ENCODE measurements at places on chromosomes 3 and 15.

- DNase-seq = no peak
These were observed 6.9 kb upstream of the GHRL start for GRCh38 chr3:10299679-10300078.

DNA sequence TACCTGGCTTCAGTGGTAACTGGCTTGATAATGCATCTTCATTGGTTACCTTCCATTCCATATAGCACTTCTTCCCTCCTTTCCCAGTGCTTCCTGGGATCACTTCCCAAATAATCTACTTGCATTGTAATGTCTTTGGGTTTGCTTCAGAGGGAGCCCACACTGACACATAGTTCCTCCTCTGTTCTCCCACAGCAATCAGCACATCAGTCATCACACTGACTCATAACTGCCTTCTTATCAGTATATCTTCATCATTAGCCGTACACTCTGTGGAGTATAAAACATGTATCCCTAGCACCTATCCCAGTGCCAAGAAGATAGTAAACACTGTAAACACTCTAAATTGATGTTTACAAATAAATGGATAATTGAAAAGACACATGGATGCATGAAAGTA is 91.4 kb upstream of the SCN10A start:
- no peak for DNase-seq

GRCh38 chr3:48057521-48057920 is 41.3 kb upstream of the MAP4 start:
- DNase-seq = no peak

- DNase-seq = no peak
These were observed 36.5 kb downstream of the U2SURP start for GRCh38 chr3:143037867-143038266.

DNA sequence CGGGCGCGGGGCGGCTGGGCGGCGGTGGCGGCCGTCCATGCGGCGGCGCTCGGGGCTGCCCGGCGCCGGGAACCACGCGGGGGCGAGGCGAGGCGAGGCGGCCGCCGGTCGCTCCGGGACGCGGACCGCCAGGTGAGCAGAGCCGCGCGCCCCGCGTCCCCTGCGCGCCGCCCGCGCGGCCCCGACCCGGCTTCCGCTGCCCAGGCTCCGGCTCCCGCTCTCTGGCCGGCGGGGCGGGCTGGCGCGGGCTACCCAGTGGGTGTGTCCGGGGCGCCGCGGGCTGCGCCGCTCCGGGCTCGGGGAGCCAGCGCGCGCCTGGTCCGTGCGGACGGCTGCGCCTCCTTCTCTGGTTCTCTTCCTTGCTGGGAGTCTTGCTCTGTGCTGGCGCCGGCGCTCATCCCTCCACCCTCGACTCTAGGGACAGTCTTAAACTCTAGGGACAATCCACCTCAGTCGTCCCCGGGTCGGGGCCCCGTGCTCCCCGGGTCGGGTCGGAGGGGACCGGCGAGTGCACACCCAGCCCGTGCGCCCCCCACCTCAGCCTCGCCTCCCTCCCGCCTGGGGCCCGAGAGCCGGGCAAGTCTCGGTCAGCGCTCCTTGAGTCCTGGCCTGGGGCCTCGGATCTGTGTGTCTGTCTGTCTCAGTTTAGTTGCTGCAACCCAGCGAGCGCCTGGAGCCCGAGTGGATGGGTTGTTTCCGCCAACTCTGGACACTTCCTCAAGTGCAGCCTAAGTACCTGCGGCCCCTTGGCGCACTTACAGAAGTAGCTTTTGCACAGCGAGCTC is 488 bp downstream of the THSD4 start:
- peak; percentile 76 for DNase-seq

DNA sequence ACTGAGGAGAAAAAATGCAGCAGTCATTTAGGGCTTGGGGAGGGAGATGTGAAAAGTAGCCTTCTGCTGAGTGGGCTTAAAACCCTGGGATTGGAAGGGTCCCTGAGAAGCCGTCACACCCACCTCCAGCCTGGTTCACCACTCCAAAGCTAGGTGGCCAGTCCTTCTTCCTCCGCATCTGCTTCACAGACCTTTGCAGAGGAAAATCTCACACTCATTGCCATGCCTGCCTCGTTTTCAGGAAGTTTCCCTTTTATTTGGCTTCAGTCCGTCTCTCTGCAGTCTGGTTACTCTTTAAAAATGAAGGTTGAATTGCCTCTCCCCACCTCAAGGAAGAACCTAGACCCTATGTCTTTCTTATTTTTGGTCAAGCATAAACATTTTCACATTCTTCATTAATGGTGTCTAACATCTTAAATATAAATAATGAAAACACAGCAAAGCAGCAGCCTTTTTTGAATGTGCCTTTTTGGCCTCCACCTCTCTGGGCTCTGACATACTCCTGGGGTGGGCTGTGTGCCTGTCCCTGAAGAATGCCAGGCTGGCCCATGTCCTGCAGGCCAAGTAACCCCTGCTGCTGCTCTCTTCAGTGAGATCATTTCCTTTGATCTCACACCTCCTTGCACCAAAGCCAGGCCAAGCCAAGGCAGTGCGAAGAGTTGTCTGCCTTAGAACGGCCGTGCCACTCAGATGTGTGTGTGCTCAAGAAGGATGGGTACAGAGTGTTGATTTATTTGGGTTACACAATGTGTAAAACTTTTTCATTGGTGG is 11.0 kb downstream of the MRAS start:
- DNase-seq = no peak

- DNase-seq = no peak
These were observed 182.8 kb upstream of the TOPAZ1 start for GRCh38 chr3:44058868-44059203.

DNA sequence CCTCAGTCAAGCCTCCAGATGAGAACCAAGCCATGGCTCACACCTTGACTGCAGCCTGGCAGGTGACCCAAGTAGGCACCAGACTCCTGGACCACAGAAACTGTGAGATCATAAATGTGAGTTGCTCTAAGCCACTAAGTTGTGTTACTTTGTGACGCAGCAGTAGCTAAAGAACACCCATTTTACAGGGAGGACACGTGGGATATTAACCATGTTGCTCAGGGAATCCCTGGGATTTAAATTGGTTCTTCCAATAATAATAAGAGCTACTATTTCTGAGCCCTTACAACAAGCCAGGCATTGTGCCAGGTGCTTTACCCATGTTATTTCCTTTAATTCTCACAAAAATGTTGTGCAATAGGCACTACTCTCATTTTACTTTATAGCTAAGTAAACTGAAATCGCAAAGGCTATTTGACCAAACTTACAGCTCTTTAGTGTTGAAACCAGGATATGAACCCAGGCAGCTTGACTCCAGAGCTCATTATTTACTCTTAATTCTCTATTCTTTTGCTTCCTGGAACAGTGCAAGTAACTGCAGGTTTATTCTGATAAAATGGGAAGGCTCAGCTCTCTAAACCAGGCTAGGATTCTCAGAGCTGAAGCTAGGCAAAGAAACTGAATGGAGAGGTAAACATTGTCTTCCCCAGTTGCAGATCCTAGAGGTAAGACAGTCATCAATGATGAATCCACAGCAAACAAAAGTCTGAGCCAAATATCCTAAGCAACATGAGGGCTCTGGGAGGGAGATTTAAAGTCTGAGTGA is 294.4 kb downstream of the KBTBD8 start:
- no peak for DNase-seq

DNA sequence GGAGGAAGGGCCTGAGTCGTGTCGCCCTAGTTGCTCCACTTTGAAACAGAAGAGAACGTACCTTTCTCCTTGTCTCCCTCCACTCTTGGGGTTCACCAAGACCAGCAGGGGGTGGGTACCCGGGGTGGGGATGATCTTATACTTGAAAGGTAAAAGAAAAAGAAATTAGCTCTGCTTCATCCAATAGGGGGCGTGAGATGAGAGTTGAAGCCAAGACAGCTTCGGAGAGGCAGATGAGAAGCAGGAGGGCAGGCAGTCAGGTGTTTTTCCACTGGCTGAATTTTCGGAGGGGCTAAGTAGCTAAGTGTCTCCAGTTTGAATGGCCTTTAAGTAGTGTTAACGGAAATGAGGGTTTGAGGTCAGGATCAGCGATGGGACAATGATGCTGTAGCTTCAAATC is 100.4 kb downstream of the DGKG start:
- DNase-seq = no peak

GRCh38 chr15:57541805-57542504 is 49.7 kb upstream of the MYZAP start:
- DNase-seq = peak; percentile 82

DNA sequence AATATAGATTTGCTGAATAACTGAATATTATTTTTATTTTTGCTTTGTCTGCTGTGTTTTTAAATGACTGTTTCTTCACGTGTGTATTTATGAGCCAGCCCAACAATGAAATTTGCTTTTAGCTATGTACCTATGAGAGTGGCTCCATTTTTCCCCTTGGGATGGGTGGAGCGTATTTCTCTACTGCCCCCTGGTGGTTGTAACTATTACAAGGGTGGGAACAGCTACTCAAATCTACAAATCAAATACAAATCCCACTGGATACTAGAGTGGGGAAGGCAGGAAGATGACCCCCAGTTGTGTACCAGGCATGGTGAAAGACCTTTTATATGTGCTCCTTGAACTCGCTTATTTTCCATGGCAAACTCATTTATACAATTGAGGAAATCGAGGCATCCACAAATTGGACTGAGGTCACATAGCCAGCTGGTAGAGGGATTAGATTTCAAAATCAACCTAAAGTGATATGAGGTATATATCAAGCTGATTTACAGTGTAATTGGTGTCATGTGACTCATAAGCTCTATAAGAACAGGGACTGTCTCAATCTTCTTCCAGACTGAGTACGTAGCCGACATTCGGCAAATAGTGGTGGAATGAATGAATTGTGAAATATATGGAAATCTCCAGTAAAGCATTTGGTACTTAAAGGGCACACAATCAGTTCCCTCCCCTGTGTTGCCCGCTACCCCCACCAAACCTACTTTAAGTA is 69.5 kb upstream of the VEPH1 start:
- no peak for DNase-seq

GRCh38 chr3:146503461-146504202 is 34.3 kb upstream of the PLSCR2 start:
- peak; percentile 91 for DNase-seq

DNA sequence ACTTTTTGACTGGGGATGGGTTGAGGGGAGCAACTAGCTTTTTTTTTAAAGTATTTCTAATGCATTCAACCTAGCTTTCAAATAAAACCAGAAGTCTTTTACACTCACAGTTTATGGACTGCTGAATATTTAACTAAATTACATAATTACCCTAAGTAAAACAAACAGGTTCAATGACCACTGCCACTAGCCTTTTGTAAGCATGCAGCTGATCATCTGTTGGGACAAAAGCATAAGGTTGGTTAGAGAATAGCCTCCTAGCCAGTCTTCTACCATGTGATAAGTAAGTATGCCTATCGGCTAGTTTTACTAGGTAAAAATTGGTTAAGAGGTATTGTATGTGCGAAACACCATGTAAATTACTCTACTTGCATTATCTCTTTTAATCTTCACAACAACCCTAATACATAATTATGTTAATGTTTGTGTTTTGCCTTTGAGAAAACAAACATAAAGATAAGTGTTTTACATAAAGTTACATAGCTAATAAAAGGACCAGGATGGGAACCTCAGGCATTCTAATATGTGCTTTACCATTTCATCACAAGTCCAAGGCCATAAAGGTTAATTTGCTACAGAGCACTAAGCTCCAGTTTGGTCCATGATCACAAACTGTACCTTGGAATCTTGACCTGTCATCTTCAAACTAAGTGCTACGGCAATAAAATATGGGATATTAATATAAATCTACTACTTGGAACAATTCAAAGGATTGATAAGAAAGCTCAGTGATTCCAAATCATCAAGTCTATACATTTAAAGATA is 13.2 kb downstream of the PFN2 start:
- no peak for DNase-seq

GRCh38 chr3:49296781-49297411 is 19.9 kb upstream of the C3orf62 start:
- no peak for DNase-seq

DNA sequence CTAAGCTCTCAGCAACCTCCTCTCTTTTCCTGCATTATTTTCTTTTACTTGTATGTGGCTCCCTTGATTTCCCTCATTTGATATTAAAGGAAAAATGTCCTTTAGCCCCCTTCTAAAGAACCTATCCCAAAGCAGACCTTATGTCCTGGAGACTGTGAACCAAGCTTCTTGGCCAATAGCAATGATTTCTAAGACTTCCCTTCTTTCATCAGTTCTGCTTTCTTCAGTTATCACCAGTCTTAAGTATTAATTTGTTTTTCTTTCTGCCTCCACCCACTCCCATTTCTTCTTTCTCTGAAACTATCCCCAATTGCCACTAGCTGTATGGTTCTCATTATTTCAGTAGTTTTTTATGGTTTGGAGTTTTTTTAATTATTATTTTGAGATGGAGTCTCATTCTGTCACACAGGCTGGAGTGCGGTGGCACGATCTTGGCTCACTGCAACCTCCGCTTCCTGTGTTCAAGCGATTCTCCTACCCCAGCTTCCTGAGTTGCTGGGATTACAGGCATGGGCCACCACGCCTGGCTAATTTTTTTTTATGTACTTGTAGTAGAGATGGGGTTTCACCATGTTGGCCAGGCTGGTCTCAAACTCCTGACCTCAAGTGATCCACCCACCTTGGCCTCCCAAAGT is 12.1 kb downstream of the TMOD3 start:
- DNase-seq = no peak

GRCh38 chr3:178055939-178056338 is 480.3 kb upstream of the KCNMB2 start:
- no peak for DNase-seq

GRCh38 chr15:82292271-82292670 is 29.7 kb downstream of the SAXO2 start:
- DNase-seq = no peak

GRCh38 chr3:158846803-158847451 is 45.1 kb downstream of the MFSD1 start:
- no peak for DNase-seq

DNA sequence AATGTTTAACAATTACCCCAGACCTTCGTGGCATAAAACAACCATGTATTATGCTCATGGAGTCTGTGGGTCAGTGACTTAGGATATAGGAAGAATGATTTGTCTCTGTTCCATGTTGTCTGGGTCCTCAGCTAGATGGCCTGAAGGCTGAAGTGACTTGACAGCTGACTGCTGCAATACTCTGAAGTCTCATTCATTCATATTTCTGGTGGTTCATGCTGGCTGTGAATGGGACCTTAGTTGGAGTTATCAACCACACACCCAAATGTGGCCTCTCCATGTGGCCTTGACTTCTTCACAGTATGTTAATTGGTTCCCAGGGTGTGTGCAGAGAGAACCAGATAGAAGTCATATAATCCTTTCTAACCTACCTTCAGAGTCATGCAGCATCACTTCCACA is 145.1 kb upstream of the BFSP2 start:
- DNase-seq = no peak

DNA sequence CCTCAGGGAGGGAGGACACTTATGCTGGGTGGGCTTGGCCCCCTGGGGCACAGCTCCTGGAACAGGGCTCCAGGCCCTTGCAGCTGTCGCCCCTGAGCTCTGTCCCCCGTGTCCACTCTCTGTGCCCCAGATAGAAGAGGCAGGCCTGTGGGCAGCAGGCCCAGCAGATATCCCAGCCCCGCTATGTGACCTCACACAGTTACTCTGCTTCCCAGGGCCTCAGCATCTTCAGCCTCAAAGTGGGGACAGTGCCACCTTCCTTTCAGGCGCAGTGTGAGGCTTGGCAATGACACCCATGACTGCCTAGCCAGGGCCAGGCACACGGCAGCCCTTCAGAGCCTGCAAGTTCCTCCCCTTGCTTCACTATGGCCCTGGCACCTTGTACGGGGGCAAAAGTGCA is 98.4 kb downstream of the IQSEC1 start:
- DNase-seq = no peak

All from islet precursor cell (in vitro differentiated cells).